ENCODE measurements at places on chromosomes 13 and 19.
A peak's percentile ranks its signal among the peaks of the same experiment; 100 is the strongest.

DNA sequence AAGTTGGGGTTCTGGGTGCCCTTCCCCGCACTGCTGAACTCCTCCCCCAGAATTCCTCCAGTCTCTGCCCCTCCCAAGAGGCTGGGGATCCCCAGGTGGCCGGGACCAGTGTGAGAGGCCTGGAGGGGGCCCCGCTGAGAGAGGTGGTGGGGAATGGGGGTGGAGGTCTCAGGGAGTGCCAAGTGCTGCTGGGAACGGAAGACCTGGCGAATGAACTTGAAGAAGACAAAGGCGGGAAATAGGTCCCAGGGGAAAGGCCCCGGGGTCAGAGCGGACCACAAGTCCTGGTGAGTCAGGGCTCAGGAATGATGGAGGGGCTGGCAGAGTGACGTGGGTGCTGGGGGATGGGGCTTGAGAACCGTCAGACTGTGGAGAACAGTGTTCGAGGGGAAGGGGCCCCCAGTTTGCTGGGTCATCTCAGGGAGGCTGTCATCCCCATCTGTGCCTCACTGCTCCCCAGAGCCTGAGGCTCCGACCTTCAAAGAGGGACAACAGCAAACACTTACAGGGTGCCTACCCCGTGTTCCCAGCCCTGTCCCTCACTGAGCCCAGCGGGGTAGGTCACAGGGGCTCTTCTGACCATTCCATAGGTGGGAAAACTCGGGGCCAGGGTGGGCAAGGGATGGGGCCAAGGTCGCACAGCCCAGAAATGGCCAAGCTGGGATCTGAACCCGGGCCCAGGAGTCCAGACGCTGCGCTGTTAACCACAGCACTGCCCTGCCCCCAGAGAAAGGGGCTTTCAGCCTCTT lies 16.0 kb upstream of the SEMA6B start:
- DNase-seq = no peak

- no peak for DNase-seq
Observed at GRCh38 chr13:112187527-112188297, 120.8 kb downstream of the SOX1 start.

DNA sequence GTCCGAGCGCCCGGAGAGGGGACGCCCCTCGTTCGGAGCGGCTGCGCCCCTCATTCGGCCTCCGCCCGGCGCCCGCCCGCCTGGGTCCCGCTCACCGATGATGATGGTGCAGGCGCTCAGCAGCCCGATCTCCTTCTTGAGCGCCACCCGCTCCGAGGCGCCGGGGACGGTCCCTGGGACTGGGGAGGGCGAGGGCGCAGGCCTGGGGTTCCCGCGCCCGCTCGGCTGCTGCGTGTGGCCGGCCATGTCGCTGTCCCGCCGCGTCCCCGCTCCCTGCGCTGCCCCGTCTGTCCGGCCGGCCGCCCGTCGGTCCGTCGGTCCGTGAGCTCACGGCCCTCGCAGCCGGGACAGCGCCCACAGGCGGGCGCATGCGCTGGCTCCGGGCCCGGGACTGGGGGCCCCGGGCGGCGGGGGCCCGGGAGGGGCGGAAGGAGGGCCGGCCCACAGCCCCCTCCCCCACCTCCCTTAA lies at the start of gene SLC7A10:
TSS of gene SLC7A10 (minus strand) at position 393 of the 469 bp plus-strand sequence. CDS start at position 246, 147 bp downstream.
- DNase-seq = peak; percentile 39

GRCh38 chr13:104025303-104025702 lies 959.1 kb upstream of the SLC10A2 start:
- no peak for DNase-seq

GRCh38 chr19:58009666-58010301 lies 7.2 kb upstream of the ZNF606 start:
- DNase-seq = peak; percentile 96

GRCh38 chr13:86269511-86269910 lies 470.3 kb upstream of the SLITRK6 start:
- no peak for DNase-seq

DNA sequence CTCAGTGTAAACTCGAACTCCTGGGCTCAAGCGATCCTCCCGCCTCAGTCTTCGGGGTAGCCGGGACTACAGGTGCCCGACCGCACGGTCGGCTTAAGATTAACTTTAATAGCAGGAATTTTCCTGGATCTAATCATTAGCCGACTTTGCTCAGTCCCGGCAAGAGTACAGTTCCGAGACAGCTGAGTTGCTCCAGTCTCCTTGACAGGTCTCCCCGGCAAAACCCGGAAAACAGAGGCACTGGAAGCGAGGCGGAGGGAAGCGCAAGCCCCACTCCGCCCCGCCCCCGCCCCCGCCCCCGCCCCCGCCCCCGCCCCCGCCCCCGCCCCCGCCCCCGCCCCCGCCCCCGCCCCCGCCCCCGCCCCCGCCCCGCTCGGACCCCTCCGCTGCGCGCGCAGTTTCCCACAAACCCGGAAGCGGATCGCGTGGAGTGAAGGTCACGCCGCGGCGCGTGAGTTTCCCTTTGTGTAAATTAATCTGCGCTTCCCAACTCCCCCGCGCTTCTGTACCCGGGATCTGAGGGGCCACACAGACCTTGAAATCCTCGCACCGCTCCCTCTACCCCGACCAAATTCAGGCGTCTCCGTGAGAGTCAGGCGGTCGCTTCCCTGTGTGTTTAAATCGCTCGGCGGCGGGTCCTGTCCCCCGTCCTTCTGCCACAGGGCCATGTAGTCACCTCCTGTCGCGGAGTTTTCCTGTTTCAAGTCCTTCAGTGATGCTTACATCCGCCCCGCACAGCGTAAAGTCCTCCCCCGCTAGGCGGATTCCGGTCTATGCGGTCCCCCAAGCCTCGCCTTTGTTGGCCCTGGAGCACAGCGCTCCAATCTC lies at the start of gene ZNF480:
TSS of gene ZNF480 (plus strand) at position 397 of the 828 bp plus-strand sequence. CDS start 3,244 bp downstream, outside the sequence.
- DNase-seq = peak; percentile 88

GRCh38 chr13:48232420-48233045 lies 473 bp upstream of the ITM2B start:
- no peak for DNase-seq

DNA sequence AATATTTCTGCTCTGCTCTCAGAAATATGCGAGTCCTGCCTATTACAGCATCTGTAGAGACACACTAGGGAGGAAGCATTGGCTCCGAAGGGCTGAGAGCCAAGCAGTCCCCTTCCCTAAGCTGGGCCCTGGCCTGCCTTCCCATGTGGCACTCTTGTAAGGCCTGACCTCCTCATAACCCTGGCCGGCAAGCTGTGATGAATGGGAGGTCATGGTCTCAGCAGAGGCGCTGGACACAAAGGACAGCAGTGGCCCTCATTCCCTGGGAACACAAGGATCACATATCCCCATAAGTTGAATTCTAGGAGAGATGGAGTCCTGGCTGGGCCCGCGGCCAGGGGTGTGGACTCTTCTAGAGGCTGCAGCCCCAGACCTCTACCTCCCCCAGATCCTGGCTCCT lies 483.3 kb downstream of the ZNF536 start:
- DNase-seq = no peak

DNA sequence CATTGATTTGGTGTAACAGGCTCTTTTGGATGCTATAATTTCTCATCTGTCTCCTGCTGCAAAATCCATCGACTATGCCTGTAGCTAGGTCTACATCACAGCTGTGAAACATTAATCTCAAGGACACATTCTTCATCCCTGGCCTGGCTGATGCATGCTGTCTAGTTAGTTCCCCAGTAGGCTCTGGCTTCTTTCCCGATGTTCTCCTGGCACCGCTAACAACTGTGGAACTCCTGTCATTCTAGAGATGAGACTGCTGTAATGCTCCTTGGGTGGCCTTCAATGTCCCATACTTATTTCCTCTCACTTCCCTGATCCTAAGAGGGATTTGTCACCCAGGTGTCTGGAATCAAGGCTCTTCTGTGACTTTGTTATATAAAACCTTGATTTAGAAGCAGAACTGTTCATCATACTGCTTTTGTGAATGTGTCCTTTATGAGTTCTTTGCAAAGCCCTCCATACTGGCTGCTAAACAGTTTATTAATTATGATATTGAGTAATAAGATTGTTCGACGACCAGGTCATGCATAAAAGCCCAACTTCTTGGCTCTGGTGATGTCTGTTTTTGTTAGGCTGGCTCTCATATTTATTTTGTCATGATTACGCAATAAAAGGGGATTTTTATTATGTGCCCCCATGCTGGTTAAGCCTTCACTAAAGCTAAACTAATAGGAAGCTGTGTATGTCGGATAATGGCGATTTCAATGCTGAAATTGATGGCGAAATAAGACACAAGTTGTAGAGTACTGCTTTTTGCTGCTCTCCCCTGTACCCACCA lies 227.5 kb downstream of the DCT start:
- DNase-seq = no peak

DNA sequence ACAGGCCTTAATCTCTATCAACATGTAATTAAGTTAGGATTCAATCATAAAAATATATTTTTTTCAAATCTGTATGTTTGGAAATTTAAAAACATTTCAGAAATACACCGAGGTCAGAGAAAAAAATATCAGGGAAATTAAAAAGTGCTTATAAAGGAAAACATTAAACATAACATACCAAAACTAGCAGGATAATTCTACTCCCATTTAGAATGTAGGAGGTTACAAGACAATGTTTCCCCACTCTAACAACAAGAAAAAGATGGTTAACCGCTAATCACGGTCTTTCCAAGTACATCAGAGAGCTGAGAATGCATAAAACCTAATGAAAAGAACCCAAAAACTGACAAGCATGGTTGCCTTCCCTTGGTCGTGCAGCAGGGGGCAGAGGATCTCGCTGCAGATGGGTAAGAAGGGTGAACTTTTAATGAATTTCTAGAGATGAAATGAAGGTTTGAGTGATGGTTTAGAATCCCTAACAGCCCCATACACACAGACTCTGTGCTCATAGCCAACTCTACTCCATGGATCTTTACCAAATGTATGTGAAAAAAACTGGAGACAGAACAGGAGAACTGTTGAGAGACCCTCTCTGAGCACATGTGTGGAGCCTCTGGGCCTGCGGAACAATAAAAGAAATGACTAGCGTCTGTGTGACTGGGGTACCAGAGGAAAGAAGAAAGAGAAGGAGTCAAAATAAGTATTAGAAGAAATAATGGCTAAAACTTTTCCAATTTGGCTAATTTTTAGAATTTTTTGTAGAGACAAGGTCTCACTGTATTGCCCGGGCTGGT lies 51.3 kb upstream of the LSM14A start:
- no peak for DNase-seq

GRCh38 chr13:26412936-26413716 lies 144.4 kb upstream of the WASF3 start:
- no peak for DNase-seq

GRCh38 chr19:29248332-29248844 lies 35.4 kb upstream of the UQCRFS1 start:
- DNase-seq = no peak

- no peak for DNase-seq
Observed at GRCh38 chr13:31594056-31594455, 145.3 kb upstream of the RXFP2 start.

GRCh38 chr13:30714629-30715371 lies 20.5 kb upstream of the ALOX5AP start:
- DNase-seq = no peak

- no peak for DNase-seq
Observed at GRCh38 chr13:57748096-57748495, 116.6 kb downstream of the PCDH17 start.

GRCh38 chr13:23392925-23393645 lies 40.4 kb downstream of the SACS start:
- no peak for DNase-seq

DNA sequence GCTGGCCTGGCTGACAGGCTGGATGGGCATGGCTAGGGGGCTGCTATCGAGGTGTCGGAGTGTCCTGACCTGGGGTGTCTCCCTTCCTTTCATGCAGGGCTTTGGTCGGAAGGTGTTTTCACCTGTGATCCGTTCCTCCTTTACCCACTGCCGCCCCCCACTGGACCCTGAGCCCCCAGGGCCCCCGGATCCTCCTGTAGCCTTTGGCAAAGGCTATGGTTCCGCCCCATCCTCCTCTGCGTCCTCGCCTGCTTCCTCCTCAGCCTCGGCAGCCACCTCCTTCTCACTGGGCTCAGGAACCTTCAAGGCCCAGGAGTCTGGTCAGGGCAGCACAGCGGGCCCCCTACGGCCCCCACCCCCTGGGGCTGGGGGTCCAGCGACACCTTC lies 11.8 kb upstream of the PRR19 start:
- no peak for DNase-seq

- no peak for DNase-seq
Observed at GRCh38 chr19:17121736-17122293, 46.2 kb downstream of the MYO9B start.

DNA sequence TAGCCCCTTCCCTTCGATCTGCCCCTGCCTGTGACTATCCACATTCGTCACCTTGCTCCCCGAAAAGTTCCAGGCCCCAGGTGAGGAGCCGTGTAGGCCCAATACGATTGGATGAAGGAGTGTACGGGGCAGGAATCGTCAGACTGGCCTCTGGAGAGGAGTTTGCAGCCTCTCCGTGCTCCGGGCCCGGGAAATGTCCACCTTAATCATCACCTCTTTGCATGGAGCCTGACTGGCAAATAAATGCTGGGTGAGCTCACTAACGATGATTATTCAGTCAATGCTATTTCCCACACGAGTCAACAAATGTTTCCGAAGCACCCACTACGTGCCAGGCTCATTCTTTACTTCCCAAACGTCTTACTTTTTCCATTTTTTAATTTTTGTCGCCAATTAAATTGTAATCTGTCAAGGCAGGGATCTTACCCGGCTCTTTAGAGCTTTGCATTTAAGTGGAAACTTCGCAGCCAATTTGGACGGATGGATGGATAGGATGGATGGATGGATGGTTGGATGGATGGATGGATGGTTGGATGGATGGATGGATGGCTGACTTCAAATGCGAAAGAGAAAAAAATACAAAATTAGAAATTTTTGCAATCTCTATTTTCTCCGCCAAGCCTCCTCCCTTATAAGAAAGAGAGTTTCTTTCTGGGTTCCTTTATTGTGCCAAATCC lies 45.8 kb downstream of the TGDS start:
- no peak for DNase-seq

DNA sequence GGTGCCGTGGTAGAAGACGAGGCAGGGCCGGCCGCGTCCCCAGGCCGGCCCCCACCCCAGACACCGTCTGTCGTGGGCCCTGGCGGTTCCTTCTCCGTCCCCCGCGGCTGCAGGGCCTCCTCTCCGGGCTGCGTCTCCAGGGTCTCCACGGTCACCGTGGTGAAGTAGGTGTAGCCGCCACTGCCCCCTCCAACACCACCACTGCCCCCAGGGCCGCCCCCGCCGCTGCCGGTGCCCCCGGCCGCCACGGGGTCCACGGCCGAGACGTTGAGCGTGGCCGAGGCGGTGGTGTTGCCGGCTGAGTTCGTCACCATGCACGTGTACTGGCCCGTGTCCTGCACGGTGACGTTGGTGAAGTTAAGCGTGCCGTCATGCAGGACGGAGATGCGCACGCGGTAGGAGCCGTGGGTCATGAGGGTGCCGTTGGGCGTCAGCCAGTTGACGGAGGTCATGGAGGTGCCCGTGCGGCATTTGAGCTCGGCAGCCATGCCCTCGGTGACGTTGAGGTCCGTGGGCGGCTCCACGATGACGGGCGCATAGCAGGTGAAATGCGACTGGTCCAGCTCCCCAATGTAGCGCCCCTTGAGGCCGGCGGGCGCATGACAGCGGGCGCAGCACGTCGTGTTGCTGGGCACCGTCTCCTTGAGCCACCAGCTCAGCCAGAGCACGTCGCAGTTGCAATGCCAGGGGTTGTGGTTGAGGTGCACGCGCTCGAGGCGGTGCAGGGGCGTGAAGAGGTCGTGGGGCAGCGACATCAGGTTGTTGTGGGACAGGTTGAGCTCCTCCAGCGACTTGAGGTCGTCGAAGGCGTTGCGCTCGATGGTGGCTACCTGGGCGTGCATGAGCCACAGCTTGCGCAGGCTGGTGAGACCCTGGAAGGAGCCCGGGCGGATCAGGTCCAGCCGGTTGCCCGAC lies 4.6 kb upstream of the ASPDH start:
- DNase-seq = no peak

All from hypothalamus (tissue), 51 donors.